ENCODE measurements at places on chromosomes 11 and 22.
A peak's percentile ranks its signal among the peaks of the same experiment; 100 is the strongest.

DNA sequence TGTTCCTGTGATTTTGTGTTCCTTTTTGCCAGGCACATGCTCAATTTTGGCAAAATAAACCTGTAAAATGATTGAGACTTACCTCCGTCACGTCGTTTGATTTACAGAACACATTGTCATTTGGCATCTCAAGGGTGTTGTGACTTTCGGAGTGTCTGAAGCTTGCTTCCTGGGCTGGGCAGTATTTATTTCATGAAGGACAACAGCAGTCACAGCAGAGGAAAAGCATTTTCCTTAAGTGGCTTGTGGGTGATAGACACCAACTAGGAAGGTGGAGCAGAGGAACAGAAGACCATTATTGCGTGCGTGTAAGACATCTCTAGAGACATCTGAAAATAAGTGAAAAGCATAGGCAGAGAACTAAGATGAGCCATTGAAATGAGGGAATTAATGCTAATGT, 80.2 kb downstream of the SLC36A4 start:
- DNase-seq: no peak

GRCh38 chr11:47257517-47258316, at the start of gene NR1H3:
TSS of gene NR1H3 (plus strand) at chr11:47257996. CDS start at chr11:47259217, 1,221 bp downstream.
- DNase-seq: peak; percentile 38

- DNase-seq: no peak
Observed at GRCh38 chr11:199782-200181, 6.9 kb downstream of the SCGB1C1 start.

- no peak for DNase-seq
Observed at GRCh38 chr22:17303840-17304779, 65.2 kb upstream of the CECR2 start.

GRCh38 chr11:115817844-115818468, 313.7 kb upstream of the CADM1 start:
- no peak for DNase-seq

DNA sequence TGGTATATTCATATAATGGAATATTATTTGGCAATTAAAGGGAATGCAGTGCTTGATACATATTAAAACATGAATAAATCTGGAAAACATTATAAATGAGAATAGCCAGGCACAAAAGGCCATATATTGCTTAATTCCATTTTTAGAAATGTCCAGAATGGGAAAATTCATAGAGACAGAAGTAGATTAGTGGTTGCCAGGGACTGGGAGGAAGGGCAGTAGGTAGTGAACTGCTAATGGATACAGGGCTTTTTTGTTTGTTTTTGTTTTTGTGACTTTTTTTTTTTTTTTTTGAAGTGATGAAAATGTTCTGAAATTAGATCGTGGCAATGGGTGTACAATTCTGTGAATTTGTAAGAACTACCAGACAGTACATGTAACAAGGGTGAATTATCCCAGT, 86.1 kb downstream of the YAP1 start:
- DNase-seq: no peak

- no peak for DNase-seq
Observed at GRCh38 chr11:126544108-126545056, 188.9 kb downstream of the ST3GAL4 start.

- no peak for DNase-seq
Observed at GRCh38 chr11:113934761-113935160, 30.2 kb downstream of the HTR3B start.

DNA sequence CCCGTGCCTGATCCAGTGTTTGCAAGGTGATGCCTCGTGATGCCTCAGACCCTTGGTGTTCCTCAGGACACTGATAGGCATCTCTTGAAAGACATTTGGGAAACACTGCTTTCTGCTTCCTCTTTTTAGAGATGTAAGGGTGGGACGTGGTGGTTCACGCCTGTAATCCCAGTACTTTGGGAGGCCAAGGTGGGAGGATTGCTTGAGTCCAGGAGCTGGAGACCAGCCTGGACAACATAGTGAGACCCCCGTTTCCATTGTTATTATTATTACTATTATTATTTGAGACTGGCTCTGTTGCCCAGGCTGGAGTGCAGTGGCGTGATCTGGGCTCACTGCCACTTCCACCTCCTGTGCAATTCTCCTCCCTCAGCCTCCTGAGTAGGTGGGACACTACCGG, 6.5 kb upstream of the SOX10 start:
- no peak for DNase-seq

- DNase-seq: no peak
Observed at GRCh38 chr11:74533421-74533820, 39.9 kb upstream of the LIPT2 start.

DNA sequence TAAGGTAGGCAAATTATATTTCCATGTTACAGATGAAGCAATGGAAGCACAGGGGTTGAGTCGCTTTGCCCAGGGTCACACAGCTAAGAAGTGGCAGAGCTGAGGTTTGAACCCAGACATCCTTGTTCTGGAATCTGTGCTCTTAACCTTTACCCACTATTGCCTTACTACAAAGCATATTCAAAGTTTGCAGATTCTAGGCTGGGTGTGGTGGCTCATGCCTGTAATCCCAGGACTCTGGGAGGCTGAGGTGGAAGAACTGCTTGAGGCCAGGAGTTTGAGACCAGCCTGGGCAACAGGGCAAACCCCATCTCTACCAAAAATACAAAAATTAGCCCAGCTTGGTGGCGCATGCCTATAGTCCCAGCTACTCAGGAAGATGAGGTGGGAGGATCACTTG, 27.8 kb upstream of the TFIP11 start:
- DNase-seq: no peak

DNA sequence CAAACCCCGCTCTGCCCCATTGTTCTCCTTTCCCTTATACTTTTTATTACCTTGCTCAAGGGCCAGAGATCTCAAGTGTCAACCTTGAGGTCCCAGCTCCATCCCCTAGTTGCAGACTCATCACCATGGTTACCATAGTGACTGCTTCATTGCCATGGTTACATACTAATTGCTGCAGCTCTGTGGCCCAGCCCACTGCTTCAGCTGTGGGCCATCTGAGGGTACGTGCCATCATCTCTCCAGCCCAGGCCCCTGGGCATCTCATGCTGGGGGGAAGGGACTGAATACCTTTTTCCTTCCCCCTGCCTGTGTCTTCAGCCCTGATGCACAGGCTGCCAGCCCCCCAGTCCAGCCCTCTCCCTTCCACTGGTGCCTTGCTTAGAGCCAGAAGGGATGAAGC, 22.2 kb downstream of the TREH start:
- DNase-seq: no peak

GRCh38 chr11:130918081-130918480, 1.8 kb upstream of the SNX19 start:
- no peak for DNase-seq

- no peak for DNase-seq
Observed at GRCh38 chr11:85810871-85811611, at the start of gene SYTL2. TSS of gene SYTL2 (minus strand) at chr11:85811141. CDS start at chr11:85757725, 53,416 bp downstream.

GRCh38 chr11:36500315-36500721, 9.8 kb downstream of the TRAF6 start:
- peak; percentile 87 for DNase-seq

GRCh38 chr11:131737357-131737756, 366.9 kb downstream of the NTM start:
- no peak for DNase-seq
